ENCODE measurements at places on chromosomes 6 and 20. TPM values are rescaled to one million over a fixed set of nuclear protein-coding genes. Genes with fewer than 3 reads are reported as not detected.

- DNase-seq = no peak
These were observed 146.5 kb downstream of the ZDHHC14 start for GRCh38 chr6:157527471-157527907.

- DNase-seq = no peak
These were observed 139.9 kb upstream of the PRND start for GRCh38 chr20:4581838-4582237.

- no peak for DNase-seq
These were observed 97.4 kb upstream of the SOX4 start for GRCh38 chr6:21496196-21496595.

The NMBR gene
- not detected for total RNA-seq

DNA sequence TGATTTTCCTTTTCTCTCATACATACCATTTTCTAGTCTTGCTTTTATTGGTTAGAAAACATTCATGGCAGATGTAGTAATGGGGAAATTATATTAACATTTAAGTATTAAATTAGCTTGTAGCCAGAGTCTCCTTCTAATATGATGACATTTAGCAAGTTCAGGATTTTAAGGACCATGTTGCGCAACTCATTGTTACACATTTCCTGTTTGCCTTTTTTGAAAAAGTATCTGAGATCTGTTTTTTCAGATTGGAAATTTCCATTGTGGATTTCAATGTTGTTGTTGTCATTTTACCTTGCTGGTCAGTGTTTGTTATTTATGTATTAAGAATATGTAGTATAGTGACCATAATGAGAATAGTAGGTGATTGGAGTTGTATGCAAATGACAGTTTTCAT is 38.7 kb downstream of the CDKAL1 start:
- DNase-seq = peak; percentile 76

DNA sequence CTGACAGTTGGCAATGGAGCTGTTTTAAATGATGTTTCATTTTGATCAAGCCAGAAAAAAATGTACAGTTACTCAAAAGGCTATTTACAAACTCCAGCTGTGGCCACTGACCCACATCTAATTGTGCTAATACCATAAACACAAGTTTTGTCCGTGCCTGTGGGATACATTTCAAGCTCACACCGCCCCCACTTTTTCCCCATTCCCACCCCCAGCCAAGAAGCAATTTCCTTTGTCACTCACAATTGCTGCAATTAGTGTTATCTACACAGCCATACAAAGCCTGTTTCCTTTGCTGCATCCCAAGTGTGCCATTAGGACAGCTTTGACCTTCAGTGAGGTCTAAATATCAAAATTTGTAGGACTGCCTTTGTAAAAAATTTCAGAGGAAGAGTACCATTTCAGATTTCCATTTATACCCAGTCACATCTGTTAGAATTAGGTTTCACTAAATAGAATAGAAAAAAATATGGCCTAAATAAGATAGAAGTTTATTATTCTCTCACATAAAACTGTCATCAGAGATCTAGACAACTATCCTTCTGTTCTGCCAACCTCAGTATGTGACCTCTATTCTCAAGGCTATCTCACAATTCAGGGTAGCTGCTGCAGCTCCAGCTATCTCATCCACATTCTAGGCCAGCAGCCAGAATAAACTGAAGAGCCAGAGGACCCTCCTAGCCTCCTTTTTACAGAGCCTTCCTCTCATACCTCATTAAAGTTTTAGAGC is 202.6 kb downstream of the NFATC2 start:
- DNase-seq = peak; percentile 78

GRCh38 chr20:20265210-20265609 is 102.7 kb upstream of the INSM1 start:
- DNase-seq = no peak

The DEFB128 gene
- not detected for total RNA-seq

DNA sequence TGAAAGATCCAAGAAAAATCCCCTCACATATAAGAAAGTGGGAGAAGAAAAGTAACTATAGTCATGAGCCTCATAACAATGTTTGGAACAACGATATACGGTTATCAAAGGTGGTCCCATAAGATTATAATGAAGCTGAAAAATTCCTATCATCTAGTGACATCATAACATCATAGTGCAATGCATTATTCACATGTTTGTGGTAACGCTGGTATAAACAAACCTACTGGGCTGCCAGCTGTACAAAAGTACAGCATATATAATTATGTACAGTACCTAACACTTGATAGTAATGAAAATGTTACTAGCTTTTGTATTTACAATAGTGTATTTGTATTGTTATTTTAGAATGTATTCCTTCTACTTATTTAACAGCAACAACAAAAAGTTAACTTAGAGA is 240.7 kb downstream of the RNGTT start:
- DNase-seq = no peak

The GTF3C6 gene
- 28.7 TPM for total RNA-seq

- DNase-seq = no peak
These were observed 123.2 kb upstream of the RIPOR2 start for GRCh38 chr6:25058941-25059340.

DNA sequence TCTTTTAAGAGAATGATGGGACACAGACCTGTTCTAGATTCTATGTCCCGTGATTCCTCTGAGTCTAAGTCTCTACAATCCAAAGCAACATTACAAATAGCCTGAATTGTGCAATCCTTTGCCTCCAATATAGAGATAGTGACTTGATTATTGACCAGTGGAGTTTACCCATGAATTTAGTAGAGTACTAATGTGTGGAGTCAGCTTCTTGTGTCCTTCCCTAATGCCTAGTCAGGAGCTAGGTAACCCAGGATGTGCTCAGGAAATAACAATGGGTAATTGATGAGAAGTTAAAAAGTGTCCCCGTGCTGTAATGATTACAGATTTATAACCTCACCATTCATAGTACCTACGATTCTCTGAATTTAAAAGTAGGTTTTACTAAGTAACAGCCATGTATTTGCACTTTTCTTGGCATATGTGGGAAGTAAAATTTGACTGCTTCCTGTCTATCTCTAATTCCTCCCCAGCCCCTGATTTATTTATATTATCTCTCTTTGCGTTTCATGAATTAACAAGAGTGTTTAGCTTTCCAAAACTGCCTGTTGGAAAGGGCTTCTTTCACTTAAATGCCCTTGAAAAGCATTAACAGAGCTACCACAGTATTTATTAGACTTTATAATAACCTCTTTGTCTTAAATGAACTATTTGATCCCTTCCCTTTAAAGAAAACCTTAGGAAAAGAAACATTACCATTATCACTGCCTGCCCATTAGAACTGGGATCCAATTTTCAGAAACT is 30.5 kb downstream of the NEDD9 start:
- DNase-seq = no peak

DNA sequence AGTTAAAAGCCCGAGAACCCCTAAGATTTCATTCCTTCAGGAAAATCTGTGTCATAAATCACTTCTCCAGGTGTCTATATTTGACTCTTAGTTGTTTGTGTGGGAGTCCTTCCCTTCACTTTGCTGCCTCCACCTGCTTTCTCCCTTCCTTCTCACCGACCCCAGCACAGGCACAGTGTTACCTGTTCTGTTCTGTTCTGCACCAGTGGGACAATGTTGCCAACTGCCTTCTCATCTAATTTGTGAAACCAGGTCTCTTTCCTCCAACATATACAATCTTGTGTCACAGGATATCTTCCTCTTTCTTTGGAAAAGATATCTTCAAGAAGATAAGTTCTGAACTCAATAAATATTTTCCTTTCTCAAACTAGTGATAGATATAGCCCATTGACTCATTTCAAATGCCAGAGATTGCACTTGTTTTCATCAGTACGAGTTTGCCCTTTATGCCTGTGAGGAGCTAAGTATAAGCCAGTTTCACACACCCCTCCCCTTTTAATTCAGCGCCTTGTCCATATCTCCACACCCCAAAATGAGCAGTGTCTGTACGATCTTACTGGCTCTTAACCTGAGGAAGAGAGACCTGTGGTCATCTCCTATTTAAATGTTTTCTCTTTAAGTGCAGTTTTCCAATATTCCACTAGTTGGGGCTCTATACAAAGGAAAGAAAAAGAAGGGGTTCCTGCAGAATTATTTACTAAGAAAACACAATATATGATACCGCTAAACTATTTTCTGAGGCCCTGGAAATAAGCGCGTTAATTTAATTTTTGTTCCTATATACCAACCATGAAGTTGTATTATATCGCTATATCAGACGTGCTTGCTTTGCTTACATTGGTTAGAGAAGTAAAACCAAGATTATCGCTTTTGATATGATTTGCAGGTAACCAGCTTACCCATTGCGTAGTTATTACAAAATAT is 81.6 kb upstream of the PREP start:
- DNase-seq = no peak

The SGK1 gene
- total RNA-seq = 153 TPM

- no peak for DNase-seq
These were observed 91.9 kb downstream of the CCDC170 start for GRCh38 chr6:151585741-151586140.

DNA sequence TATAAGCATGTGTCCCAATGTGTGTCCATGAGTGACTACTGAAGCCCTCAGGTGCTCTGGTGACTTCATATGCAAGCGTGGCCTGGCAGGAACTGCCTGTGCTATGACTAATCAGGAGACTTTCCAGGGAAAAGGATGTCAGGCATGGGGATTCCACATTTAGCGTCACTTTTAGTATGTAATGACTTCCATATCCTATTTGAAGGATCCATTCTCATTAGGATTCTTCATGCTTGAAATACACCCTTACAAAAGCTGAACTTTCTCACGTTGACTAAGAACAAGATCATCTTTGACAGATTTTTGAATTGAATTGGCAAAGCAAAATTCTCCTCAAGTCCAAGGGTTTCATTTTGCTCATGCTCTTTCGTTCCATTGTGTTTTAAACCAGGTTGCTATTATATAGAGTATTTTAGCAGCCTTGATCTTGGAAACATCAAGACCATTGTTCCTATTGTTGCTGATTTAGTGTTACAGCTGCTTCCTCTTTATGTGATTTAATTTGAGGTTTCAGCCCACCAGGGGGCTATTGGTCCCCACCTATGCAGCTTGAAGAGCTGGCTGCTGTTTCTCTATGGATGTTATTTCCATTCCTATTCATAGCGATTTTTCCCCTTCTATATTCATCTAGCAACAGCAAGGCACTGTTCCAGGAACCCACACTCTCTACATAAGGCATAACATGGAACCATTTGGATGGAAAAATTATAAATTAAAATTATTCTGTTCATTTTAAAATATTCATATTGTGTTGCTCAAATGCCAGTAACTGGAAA is 418.6 kb downstream of the CDKAL1 start:
- peak; percentile 95 for DNase-seq

GRCh38 chr20:20765696-20766365 is 53.4 kb upstream of the RALGAPA2 start:
- no peak for DNase-seq

The ALDH5A1 gene
- 2.7 TPM for total RNA-seq

- no peak for DNase-seq
These were observed 14.0 kb upstream of the MAPRE1 start for GRCh38 chr20:32805721-32806120.

Data from dermis microvascular lymphatic vessel endothelial cell (primary cell).